Suppressor macrophage treated with lipopolysaccharide for 4 hours (primary cell): ENCODE measurements at places on chromosomes 13 and 19.

DNA sequence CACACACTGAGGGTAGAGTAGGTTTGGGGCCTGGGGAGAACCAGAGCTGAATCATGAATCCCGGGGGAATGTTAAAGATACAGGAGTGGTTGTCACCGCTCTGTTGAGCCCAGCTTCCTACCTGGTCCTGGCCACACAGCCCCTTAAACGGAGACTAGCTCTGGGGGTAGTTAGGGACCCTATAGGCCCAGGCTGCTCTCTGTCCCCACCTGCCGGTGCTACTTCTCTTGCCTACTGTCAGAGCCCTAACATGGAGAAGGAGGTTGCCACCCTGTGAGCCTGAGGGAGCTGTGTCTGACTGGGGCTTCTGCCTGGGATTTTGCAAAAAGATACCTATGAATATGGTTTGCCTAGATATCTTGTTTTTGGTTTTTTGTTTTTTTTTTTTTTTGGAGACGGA is 36.6 kb upstream of the ZNF429 start:
- no peak for DNase-seq

GRCh38 chr13:68490594-68490993 is 1260.5 kb upstream of the PCDH9 start:
- DNase-seq: no peak

- no peak for DNase-seq
These were observed 1566.5 kb upstream of the SLC10A2 start for GRCh38 chr13:104632736-104633135.

- DNase-seq: no peak
These were observed 18.4 kb downstream of the SPATA13 start for GRCh38 chr13:24178847-24179485.

- no peak for DNase-seq
These were observed 48.2 kb downstream of the PIN1 start for GRCh38 chr19:9883231-9883758.

GRCh38 chr19:33622809-33623511 is 1.2 kb downstream of the CHST8 start:
- DNase-seq: no peak

DNA sequence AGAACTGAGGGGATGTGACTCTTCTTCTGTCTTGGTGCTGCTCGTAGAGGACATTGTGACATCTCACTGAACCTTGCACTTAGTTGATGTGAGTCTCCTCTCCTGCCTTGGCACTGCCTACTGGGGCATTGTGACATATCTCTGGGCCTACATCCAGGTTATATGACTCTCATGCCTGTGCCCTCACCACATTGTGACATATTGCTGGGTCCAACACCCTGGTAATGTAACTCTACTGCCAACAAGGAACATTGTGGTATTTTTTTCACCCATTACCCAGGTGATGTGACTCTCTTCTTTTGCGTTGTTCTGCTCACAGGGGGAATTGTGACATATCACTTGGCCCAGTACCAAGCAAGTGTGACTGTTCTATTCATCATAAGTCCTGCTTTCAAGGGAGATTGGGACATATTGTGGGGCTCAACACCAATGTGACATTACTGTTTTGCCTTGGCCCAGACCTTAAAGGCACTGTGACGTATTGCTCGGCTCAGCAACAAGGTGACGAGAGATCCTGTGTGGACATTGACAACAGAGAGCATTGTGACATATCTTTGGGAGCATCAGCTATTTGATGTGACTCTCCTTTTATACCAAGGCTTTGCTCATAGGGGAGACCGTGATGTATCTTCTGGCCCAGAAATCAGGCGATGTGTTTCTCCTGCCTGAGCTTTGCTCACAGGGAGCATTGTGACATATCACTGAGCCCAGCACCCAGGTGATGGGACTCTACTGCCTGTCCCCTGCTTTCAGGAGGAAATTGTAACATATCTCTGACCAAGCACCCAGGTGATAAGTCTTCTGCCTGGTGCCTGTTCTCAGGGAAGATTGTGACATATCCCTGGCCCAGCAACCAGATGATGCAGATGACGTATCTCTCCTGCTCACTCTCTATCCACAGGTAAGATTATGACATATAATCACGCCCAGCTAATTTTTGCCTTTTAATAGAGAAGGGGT is 12.2 kb upstream of the ZNF429 start:
- peak; percentile 4 for DNase-seq

GRCh38 chr13:102799426-102800144 is 666 bp downstream of the BIVM start:
- DNase-seq: peak; percentile 24

- DNase-seq: no peak
These were observed 32.7 kb upstream of the CYSLTR2 start for GRCh38 chr13:48621056-48621455.

DNA sequence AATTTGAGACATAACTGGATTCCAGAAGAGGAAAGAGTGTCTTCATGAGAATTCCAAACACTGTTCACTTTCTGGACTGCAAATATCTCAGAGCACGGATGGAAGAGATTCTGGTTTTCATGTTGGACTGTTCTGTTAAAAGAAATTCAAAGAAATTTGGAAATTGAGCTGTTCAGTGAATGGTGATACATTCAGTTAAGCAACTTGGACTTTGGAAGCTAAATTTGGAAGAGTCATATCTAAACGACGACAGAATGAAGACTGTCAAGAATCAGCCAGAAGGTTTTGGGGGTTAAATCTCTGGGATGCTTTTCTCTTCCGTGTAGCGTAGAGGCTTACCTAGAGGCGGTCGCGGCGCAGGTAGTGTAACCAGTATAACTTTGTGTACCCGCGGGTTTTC is 25.6 kb downstream of the SAFB start:
- DNase-seq: no peak

GRCh38 chr19:11736696-11737095 is 2.0 kb downstream of the ZNF823 start:
- DNase-seq: peak; percentile 88
